Activated T-helper 17 cell treated with anti-CD3 and anti-CD28 coated beads, Interleukin-2, amount 50 U/mL, for 72 hours (primary cell): ENCODE measurements at places on chromosomes 4 and X. TPM values are rescaled to one million over a fixed set of nuclear protein-coding genes. Genes with fewer than 3 reads are reported as not detected.

The SSX3 gene
- total RNA-seq = not detected

The AKAP4 gene
- total RNA-seq = not detected

The SPRY1 gene
- total RNA-seq = 76.0 TPM

DNA sequence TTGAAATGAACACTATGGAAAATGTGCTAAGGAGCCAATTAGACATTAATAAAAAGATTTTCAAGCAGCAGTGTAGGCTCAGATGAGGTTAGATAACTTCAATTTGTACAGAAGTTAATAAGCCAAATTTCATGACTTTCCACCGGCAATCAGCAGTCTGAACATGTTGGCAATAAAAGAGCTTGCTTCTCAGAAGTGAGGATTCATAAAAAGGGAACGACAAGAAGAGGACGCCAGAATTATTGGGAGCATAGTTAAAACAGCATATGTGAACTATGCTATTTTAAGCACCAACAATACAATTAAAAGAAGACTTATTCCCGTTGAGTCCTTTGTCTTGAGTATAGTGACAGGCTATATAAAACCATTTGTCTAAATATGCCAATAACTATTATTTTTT, 785.3 kb downstream of the ADGRL3 start:
- ATAC-seq = no peak

GRCh38 chr4:4491396-4491893, 50.4 kb downstream of the STX18 start:
- no peak for ATAC-seq

DNA sequence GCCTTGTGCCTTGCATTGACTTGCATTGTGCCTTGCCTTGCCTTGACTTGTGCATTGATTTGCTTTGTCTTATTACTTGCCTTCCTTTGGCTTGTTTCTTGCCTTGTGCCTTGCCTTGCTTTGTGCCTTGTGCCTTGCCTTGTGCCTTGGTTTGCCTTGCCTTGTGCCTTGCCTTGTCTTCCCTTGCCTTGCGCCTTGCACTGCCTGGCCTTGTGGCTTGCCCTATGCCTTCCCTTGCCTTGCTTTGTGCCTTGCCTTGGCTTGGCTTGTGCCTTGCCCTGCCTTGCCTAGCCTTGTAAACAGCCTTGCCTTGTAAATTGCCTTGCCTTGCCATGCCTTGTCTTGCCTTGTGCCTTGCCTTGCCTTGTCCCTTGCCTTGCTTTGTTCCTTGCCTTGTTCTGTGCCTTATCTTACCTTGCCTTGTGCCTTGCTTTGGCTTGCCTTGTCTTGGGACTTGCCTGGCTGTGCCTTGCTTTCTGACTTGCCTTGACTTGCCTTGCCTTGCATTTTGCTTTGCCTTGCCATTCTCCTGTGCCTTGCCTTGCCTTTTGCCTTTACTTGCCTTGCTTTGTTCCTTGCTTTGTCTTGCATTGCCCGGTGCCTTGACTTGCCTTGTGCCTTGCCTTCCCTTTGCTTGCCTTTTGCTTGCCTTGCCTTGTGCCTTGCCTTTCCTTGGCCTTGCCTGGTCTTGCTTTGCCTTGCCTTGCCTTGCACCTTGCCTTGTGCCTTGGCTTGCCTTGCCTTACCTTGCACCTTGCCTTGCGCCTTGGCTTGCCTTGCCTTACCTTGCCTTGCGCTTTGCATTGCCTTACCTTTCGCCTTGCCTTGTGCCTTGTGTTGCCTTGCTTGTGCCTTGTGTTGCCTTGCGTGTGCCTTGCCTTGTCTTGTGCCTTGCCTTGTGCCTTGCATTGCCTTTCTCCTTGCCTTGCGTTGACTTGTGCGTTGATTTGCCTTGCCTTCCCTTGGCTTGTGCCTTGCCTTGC, 97.5 kb downstream of the TAB3 start:
- ATAC-seq = no peak

DNA sequence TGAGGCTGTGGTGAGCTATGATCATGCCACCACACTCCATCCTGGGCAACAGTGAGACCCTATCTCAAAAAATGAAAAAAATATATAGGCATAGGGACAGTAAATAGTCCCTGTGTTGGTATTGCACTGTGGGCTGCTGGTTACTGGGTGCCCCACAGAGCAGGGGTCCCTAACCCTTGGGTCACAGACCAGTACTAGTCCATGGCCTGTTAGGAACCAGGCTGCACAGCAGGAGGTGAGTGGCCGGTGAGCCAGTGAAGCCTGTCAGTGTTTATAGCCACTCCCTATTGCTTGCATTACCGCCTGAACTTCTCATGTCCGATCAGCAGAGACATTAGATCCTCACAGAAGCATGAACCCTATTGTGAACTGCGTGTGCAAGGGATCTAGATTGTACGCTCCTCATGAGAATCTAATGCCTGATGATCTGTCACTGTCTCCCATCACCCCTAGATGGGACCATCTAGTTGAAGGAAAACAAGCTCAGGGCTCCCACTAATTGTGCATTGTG, 106.5 kb downstream of the TNIP2 start:
- no peak for ATAC-seq

GRCh38 chr4:7801001-7801400, 138.7 kb downstream of the AFAP1 start:
- no peak for ATAC-seq

DNA sequence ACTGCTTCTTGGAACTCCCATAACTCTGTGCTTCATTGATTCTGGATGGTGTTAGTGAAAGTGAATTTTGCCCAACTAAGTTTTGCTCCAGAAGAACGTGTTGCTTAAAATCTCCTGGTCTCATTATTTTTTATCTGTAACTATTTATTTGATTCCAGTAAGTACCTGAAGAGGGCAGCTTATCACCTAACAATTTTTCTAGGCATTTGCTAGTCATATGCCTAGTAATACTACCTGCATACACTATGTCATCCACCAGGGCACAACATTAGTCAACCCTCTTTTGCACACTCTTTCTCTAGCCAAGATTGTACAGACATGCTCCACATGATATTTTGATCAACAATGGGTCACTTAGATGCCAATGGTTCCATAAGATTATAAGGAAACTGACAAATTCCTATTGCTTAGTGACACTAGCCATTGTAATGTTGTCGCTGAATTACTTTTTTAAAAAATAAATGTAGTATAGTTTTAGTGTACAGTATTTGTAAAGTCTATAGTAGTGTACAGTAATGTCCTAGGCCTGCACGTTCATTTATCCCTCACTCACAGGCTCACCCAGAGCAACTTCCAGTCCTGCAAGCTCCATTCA, 499.9 kb upstream of the AADAT start:
- no peak for ATAC-seq

DNA sequence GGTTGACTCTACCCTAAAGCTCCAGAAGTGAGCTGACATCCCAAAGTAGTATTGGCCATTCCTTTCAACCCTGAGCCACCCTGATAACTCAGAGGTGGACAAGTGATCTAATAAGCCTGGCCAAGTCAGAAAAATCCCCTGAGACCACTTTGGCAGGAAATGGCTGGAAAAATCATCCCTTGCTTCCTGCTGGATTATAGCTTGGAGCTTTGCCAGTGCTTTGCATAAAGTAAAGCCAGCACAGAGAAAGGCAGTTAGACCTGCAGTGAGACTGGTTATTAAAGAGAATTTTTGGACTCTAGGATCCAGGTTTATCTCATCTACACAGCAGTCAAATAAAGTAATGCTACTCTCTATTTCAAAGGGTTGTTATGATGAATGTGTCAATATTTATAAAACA, 6.4 kb downstream of the CXCL3 start:
- no peak for ATAC-seq

- ATAC-seq = peak; percentile 79
Observed at GRCh38 chrX:70755850-70756249, 152.7 kb downstream of the TEX11 start.

- peak; percentile 84 for ATAC-seq
Observed at GRCh38 chr4:122764821-122765215, 32.3 kb downstream of the BBS12 start.

DNA sequence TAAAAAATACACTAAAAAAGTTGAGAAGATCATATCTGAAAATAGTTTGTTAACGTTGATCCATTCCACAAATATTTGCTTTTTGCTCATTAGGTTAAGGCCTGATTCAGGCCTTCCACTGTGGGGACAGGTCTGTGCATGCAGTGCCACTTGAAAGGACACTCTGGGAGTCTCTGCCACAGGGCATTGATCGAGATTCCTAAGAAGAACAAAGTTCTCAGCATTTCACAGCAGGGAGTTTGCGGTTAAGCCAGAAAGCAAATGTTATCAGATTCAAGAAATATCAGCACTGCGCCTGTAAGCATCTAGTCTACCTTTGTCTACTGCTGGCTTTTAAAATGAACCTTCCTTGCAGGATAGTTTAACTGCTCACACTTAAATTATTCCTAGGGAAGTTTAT, 62.2 kb upstream of the TNIP3 start:
- ATAC-seq = no peak
